ENCODE measurements at places on chromosomes 2 and 18.

- peak; percentile 26 for DNase-seq
Observed at GRCh38 chr2:34096562-34097171, 497.6 kb upstream of the FAM98A start.

DNA sequence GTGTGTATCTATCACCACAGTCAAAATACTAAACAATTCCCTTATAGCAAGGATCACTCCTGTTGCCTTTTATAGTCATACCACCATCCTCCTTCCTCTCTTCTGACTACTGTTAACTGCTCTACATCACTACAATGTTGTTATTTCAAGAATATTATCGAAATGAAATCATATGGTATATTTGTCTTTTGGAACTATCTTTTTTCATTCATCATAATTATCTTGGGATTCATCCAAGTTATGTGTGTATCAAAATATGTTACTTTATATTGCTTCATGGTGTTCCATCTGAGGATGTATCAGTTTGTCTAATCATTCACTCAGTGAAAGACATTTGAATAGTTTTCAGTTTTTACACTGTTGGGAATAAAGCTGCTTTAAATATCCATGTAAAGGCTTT, 1423.0 kb upstream of the PIK3C3 start:
- DNase-seq = no peak

GRCh38 chr2:226037526-226037925, 638.0 kb downstream of the NYAP2 start:
- DNase-seq = no peak

GRCh38 chr2:116510117-116510671, 1304.3 kb upstream of the DDX18 start:
- DNase-seq = peak; percentile 32

- DNase-seq = no peak
Observed at GRCh38 chr2:146239392-146240135, 1605.3 kb upstream of the ACVR2A start.

DNA sequence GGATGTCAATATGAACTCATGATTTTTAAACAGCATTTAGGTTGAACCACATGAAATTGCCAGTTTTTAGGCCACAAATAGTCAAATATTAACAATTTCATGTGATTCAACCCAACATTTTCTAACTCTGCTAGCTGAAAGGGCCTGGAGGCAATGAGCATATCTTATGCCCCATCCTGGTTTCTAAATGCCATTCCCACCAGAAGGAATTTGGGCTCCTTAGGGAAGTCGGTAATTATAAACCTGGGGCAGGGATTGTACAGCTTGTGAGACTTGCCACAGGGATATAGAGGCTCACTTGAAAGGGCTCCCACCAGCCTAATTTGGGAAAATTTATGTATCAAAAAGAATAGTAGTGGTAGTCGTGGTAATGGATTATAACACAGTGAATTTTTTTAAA, 178.4 kb upstream of the ALPP start:
- DNase-seq = no peak

- DNase-seq = no peak
Observed at GRCh38 chr18:37481072-37481471, 84.5 kb downstream of the CELF4 start.

DNA sequence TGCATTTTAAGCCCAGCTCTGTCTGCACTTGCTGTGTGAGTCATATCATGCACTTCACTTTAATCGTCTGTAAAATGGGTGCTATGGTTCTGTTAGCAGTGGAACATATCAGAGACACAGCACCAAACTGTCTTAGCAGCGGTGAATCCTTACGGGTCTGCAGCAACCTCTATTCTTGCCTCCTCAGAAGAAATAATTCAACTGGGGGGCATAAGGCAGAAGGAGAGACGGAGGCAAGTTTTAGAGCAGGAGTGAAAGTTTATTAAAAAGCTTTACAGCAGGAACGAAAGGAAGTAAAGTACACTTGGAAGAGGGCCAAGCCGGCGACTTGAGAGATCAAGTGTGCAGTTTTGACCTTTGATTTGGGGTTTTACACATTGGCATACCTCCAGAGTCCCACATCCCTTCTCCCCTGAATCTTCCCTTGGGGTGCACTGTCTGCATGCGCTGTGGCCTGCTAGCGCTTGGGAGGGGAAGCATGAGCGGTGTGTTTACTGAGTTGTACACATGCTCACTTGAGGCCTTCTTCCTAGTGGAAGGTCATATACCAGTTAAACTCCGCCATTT, 109.8 kb downstream of the DDX1 start:
- no peak for DNase-seq

GRCh38 chr2:69103419-69103818, 90.4 kb downstream of the ANTXR1 start:
- DNase-seq = no peak

DNA sequence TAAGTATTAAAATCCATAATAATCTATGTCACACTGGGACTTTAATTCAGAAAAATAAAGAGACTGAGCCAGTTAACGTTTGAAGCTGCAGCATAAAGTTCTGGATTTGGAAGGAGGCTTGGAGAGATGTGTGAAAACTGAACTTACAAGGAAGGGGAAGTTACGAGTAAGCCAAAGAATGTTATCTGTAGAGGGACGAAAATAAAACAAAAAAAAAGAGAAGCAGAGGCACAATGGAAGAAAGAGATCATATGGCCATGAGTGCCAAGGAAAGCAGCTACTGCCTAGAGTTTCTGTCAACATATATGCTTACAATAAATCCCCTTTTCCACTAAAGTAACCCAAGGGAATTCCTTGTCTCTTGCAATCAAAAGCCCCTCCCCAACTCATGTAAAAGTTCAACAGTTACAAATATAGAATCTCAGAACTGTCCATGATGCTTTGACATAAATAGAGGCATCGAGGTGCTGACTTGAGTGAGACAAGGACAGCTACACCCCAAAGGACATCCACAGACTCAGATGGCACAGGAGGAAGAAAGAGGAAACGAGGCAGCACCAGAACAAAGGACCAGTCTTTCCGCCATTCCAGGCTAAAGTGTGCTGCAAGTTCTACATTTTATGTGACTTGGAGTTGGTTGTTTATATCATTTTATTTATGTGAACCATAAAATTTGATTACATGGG, 16.1 kb upstream of the ARL5A start:
- DNase-seq = no peak

DNA sequence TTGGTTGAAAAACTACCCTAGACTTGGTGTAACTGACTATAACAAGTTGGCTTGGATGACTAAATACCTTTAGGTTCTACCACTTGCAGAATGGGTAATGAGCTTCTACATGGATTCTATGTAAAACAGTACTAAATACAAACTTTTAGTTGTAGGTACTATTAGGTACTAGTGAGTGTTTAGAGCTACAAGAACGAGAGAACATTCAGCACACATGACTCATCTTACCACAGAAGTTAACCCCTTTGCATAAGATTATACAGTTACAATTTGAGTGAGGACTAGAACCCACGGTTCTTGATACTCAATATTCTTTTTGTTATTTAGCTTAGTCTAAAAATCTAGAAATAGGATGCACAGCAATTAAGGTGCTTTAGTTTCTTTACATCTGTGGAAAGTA, 101.7 kb upstream of the TFCP2L1 start:
- DNase-seq = peak; percentile 36

- peak; percentile 54 for DNase-seq
Observed at GRCh38 chr2:64586883-64587481, 62.9 kb downstream of the AFTPH start.

DNA sequence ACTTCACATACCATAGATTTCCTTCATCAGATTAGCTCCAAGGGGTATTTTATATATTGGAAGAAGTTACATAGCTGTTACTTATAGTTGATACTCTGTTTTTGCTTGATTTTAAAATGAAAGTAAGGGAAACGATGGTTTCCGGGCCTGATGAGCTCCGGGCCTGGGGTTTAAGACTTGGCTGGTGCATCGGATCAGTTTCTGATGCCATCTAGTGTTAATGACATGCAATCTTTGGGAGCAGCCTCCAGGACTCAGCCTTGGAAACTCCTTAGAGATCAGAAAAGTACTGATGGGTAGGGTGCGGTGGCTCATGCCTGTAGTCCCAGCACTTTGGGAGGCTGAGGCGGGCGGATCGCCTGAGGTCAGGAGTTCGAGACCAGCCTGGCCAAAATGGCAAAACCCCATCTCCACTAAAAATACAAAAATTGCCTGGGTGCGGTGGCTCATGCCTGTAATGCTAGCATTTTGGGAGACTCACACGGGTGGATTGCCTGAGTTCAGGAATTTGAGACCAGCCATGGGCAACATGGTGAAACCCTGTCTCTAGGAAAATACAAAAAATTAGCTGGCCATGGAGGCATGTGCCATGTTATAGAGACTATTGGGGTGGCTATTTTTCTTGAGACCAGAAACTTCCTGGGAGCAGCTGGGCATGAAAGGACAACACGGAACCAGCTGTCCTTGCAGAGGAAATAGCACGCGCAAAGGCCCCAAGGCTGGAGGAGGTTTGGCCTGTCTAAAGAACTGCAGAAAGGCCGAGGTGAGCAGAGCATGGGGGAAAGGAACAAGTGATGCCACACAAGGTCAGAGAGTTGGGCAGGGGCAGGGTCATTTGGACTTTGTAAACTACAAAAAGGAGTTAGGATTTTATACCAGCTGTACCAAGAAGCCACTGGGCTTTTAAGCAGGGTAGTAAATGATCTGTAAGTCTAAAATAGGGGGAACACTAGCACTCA, 46.9 kb upstream of the CNOT11 start:
- DNase-seq = peak; percentile 91

DNA sequence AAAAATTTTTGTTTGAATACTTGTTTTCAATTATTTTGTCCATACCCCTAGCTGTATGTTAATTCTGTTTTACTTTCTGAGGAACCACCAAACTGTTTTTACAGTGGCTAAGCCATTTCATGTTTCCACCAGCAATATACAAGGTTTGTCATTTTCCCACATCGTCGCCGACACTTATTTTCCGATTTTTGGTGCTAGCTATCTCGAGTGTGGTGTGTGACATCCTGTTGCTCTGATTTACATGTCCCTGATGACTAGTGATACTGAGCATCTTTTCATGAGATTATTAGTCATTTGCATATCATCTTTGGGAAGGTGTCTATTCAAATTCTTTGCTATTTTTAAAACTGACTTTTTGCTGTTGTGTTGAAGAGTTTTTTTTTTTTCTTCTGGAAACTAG, 7.2 kb upstream of the GPC1 start:
- no peak for DNase-seq

DNA sequence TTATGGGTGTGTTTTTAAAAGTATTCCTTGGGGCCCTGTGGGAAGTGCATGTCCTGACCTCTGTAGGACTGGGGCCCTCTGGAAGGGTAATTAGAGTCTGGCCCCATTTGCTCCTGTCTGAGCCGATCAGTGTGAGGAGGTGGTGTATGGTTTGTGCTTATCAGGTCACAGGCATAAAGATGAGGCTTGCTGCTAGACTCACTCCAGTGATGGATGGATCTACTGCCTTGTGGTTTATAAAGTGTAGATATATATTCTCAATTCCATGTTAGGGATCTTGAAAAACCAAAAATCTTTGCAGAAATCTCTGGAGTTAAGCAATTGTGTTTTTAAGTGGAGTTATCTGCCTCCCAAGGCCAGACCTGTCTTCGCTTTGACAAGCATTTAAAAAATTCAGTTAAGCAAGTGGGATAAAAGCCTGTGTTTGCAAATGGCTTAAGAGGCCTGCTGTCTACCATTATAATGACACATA, 182.4 kb downstream of the PTPRM start:
- DNase-seq = no peak

DNA sequence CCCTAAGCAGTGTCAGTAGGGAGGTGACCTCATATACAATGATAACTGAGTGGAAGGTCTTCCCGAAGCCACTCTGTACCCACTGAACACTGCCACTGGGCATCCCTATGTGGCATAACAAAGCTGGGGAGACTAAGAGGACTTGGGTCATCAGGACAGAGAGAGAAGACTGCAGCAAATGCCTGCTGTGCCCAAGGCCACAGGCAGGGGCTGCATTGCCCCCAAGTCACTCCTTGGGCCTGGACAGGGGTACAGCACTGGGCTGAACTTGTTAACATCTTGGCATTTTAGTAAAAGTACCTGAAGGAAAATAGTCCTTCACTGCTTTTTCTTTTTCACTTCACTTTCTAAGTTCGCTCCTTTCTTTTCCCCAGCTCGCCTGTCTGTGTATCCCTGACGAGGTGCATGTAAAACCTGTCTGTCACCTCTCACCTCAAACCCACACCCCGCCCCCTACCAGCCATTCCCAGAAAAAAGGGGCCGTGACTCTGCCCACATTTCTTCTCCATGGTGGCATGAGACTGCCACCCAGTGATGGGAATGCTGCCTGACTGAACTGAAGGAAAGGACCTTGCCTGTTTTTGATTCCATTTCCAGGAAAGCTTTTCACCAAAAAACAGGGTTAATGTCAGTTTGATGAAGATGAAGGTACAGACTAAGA, 62.9 kb downstream of the MTHFD2 start:
- DNase-seq = peak; percentile 62

DNA sequence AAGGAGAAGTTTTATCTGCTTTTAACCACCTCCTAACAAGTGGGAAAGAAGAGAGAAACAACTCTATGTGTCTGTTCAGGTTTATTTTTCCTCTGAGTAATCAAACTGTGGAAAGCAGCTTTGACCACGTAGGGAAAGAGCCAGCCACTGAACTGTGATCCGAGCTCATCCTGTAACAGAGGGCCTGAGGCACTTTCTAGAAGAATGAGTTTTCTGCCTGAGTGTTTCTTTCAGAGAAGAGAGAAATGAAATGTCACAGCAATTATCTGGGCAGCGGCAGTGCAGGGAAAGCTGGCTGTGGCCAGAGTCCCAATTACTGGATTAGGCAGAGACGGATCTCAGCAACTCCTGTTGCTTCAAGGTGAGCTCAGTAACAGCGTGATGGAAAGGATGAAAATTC, 151.9 kb downstream of the CD226 start:
- no peak for DNase-seq

DNA sequence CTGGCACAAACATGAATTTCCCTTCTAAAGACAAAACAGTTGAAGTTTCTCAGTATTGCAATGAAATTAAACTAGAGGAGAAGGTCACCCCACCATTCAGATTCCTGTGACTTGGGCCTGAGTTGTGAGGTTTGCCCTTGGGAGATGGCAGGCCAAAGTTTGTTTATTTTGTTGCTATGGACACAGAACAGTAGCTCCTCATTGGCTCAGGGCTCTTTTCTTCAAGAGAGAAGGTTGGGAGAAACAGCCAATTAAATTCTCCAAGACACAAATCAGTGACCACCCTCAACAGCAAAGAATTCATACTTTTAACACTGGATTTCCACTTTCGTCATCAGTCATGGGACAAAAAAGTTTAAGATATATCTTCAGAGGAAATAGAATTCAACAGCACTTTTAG, at the start of gene FLACC1:
TSS of gene FLACC1 (minus strand) at position 125 of the 400 bp plus-strand sequence. CDS start 5,941 bp downstream, outside the sequence.
- DNase-seq = no peak

- no peak for DNase-seq
Observed at GRCh38 chr2:166960702-166961270, 72.5 kb downstream of the XIRP2 start.

- no peak for DNase-seq
Observed at GRCh38 chr2:118576109-118576855, 271.2 kb downstream of the EN1 start.

DNA sequence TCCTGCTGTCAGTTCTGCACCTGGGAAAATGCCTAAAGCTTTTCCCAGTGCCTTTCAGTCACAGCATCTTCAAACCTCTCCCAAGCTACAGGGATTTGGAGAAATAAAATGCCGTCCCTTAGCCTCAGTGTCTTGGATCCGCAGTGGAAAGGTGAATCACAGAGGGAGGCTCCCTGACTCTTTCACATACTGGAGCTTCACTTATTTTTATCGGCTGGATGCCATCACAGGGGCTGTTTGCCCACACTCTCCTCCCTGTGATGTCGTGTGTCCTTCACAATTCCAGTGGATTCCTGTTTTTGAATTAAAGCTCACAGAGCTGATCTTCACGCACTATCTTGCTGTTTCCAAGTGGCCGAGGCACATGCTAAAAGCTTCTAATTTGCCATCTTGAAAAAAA, 1303.1 kb upstream of the DDX18 start:
- peak; percentile 27 for DNase-seq

Data from urothelium cell line (cell line).